ENCODE measurements at places on chromosomes 1 and 21. TPM values are rescaled to one million over a fixed set of nuclear protein-coding genes. Genes with fewer than 3 reads are reported as not detected.

DNA sequence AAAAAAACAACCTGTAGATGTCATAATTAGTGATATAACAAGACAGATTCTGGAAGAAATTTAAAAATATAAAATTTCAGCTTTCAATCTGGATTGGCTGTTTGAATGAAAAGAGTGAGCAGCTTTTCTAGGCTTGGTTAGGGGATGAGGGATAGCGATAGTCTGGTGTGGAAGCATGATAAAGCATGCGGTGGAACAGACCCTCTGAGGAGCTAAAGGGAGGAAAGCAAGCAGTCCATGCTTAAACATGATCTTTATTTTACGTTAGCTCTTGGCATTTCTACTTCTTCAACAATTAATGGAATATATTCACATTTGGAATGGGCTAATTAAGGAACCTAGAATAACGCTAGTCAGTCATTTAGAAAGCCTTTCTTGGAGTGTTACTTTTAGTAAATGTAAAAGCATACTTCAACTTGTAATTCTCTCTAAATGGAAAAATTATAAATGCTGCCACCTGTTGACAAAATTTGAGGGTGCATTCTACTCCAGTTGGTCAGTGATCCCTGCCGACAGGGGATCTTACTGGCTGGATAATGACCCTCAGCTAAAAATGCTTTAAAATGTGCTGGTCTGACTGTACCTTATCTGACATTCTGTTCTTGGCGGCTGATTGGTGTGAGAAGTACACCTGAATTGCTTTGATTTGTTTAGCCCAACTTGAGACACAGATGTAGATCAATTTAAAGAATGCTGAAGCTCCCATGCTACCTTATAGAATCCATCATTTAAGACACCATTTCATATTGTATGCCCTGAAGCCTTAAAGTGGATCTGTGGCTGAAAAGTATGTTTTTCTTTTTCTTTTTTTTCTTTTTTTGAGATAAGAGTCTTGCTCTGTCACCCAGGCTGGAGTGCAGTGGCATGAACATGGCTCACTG is 61.2 kb downstream of the AK4 start:
- H3K27ac ChIP-seq, result peak overlapping the region; percentile 33
- H3K27me3 ChIP-seq, result no peaks in the 10 kb centered on the region
- H3K4me3 ChIP-seq, result no peak overlapping the region
- H3K4me1 ChIP-seq, result peaks cover 25% of the 10 kb centered on the region
- DNase-seq, result no peak

DNA sequence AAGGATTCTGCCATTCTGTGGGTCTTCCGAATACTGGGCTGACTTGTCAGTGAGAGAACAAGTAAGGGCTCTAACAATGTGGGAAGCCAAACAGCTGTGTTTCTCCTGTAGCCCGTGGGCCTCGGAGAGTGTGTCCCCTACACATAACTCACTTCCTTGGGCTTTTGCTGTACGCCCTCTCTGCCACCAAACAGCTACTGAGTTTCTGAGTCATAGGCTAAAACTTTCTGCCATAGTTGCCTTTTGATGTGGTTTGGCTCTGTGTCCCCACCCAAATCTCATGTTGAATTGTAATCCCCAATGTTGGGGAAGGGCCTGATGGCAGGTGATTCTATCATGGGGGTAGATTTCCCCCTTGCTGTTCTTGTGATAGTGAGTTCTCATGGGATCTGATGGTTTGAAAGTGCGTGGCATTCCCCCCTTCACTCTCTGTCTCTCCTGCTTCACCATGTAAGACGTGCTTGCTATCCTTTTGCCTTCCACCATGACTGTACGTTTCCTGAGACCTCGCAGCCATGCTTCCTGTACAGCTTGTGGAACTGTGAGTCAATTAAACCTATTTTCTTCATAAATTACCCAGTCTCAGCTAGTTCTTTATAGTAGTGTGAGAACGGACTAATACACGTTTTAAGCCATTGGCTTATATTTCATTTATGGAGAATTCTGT is 194.8 kb upstream of the HMCN1 start:
- H3K27ac ChIP-seq, result no peak overlapping the region
- no peak overlapping the region for H3K4me3 ChIP-seq
- no peaks in the 10 kb centered on the region for H3K36me3 ChIP-seq
- DNase-seq, result no peak

DNA sequence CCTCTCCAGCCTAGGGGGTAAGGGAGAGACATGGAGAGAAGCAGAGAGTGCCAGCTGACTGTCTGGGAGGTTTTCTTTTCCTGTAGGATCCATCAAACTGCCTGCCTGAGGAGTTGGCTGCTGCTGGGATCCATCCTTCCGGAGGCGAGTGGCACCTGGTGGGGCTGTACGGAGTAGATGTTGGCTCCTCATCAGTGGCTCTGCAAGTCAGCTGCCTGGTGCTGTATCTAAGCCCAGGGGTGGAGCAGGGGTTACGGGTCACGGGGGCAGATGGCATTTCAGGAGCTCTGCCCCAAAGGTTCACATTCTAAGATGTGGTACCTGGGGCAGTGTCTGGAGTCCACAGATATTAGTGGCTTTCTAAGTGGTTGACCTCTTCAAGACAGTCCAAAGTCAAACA is 128.0 kb downstream of the ACTL8 start:
- H3K36me3 ChIP-seq, result no peaks in the 10 kb centered on the region
- peaks cover 26% of the 10 kb centered on the region for H3K27me3 ChIP-seq
- no peak overlapping the region for H3K4me3 ChIP-seq
- DNase-seq, result no peak
- no peak overlapping the region for H3K27ac ChIP-seq

The SPRR4 gene
- not detected for total RNA-seq

GRCh38 chr1:116769561-116769977 is 15.3 kb downstream of the CD2 start:
- no peak overlapping the region for H3K27ac ChIP-seq
- DNase-seq, result no peak
- no peaks in the 10 kb centered on the region for H3K36me3 ChIP-seq
- H3K27me3 ChIP-seq, result peaks cover 17% of the 10 kb centered on the region
- no peaks in the 10 kb centered on the region for H3K4me1 ChIP-seq
- H3K4me3 ChIP-seq, result no peak overlapping the region

The LMNA gene
- total RNA-seq, result 236 TPM

The RNF186 gene
- not detected for total RNA-seq

GRCh38 chr1:27042670-27043069 is 30.0 kb upstream of the TENT5B start:
- H3K27me3 ChIP-seq, result no peaks in the 10 kb centered on the region
- no peak overlapping the region for H3K27ac ChIP-seq
- DNase-seq, result no peak
- no peak overlapping the region for H3K4me3 ChIP-seq
- peaks cover 18% of the 10 kb centered on the region for H3K4me1 ChIP-seq

DNA sequence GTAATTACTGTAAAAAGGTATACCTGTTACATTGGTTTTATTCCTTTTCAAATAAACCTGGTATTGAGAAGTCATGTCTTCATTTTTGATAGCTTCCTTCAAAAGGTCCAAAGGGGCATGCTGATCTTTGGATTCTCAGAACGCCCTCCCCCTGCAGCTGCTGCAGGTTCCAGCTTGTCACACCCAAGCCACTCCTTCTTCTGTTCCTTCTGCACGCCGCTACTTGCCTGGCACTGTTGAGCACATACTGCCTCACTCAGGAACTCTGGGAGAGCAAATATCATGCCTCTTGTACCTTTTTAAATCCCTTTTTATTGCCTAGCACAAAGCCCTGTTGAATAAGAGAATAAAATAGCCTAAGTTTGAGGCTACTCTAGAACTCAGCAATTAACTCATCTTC is 136.9 kb downstream of the BARHL2 start:
- no peak overlapping the region for H3K27ac ChIP-seq
- no peaks in the 10 kb centered on the region for H3K36me3 ChIP-seq
- no peak overlapping the region for H3K4me3 ChIP-seq
- H3K4me1 ChIP-seq, result no peaks in the 10 kb centered on the region
- no peak for DNase-seq

The GUCA2A gene
- not detected for total RNA-seq

DNA sequence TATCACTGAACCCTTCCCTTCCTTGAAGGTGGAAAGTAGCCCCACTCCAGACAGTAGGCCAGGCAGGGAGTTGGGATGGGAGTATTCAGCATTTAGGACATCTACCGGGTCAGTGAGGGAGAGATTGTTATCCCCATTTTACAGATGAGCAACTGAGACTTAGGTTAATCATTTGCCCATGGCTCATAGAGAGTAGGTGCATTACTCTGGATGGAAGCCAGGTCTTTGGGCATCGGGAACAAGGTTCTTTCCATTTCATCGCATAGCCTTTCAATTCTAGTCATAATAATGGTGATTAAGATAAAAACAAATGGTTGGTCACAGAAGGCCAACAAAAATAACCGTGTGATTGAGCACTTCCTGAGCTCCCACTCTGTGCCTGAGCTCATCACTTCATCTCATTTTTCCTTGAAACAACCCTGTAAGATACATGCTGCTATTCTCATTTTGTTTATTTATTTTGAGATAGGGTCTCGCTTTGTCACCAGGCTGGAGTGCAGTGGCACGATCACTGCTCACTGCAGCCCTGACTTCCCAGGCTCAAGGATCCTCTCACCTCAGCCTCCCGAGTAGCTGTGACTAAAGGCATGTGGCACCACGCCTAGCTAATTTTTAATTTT is 64.8 kb downstream of the NAV1 start:
- H3K36me3 ChIP-seq, result no peaks in the 10 kb centered on the region
- no peak overlapping the region for H3K4me3 ChIP-seq
- no peaks in the 10 kb centered on the region for H3K27me3 ChIP-seq
- no peak overlapping the region for H3K27ac ChIP-seq
- no peak for DNase-seq

The AMY1C gene
- total RNA-seq, result not detected

The SLC44A5 gene
- total RNA-seq, result 0.58 TPM

- peaks cover 4% of the 10 kb centered on the region for H3K4me1 ChIP-seq
- no peak for DNase-seq
- no peak overlapping the region for H3K27ac ChIP-seq
- H3K27me3 ChIP-seq, result no peaks in the 10 kb centered on the region
Measured at GRCh38 chr1:13607002-13607401, 23.4 kb downstream of the PDPN start.

- no peak overlapping the region for H3K4me3 ChIP-seq
- no peaks in the 10 kb centered on the region for H3K36me3 ChIP-seq
- H3K27ac ChIP-seq, result no peak overlapping the region
- no peak for DNase-seq
- H3K27me3 ChIP-seq, result no peaks in the 10 kb centered on the region
- peaks cover 23% of the 10 kb centered on the region for H3K4me1 ChIP-seq
Measured at GRCh38 chr1:155188268-155188667, 14.6 kb downstream of the TRIM46 start.

The FCRL4 gene
- not detected for total RNA-seq

GRCh38 chr1:230759369-230760065 is 12.3 kb downstream of the CAPN9 start:
- no peak for DNase-seq
- peaks cover 21% of the 10 kb centered on the region for H3K4me1 ChIP-seq

The SPRR2B gene
- not detected for total RNA-seq

GRCh38 chr21:27796106-27796505 is 829.2 kb upstream of the ADAMTS5 start:
- H3K27ac ChIP-seq, result no peak overlapping the region
- no peaks in the 10 kb centered on the region for H3K27me3 ChIP-seq
- H3K36me3 ChIP-seq, result no peaks in the 10 kb centered on the region
- no peaks in the 10 kb centered on the region for H3K4me1 ChIP-seq

The CSRP1 gene
- total RNA-seq, result 41.0 TPM

DNA sequence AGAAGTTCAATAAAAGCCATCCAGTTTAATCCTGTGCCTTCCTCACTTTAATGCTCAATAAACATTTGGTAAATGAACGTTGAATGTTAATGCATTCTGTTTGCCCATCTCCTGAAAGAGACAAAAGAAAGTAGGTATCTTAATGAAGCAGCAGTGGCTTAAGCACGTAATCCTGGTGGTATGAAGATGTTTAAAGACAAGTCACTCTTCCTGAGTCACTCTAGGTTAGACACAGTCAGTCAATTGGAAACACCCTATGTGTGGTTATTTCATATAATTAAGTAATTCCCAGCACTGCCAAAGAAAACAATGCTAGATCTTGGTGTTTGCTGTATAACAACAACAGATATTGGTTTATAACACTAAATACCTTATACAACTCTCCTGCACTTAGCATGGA is 334.0 kb upstream of the FMN2 start:
- no peak overlapping the region for H3K27ac ChIP-seq
- H3K27me3 ChIP-seq, result no peaks in the 10 kb centered on the region
- H3K36me3 ChIP-seq, result no peaks in the 10 kb centered on the region
- no peaks in the 10 kb centered on the region for H3K4me1 ChIP-seq

The UTS2 gene
- total RNA-seq, result not detected

The MARK1 gene
- 14.9 TPM for total RNA-seq

The AKNAD1 gene
- not detected for total RNA-seq

The DCDC2B gene
- total RNA-seq, result not detected

- H3K36me3 ChIP-seq, result no peaks in the 10 kb centered on the region
- peak overlapping the region; percentile 78 for H3K27ac ChIP-seq
- H3K27me3 ChIP-seq, result no peaks in the 10 kb centered on the region
- peak; percentile 44 for DNase-seq
Measured at GRCh38 chr1:170562646-170563338, 30.8 kb downstream of the GORAB start.

All from left ventricle myocardium inferior (tissue), 1 donor.